Astrocyte (in vitro differentiated cells and primary cell): ENCODE measurements at places on chromosomes 2 and 18. TPM values are rescaled to one million over a fixed set of nuclear protein-coding genes. Genes with fewer than 3 reads are reported as not detected.

The POMC gene
- not detected in 2 replicates for total RNA-seq

The TSPYL6 gene
- not detected in 2 replicates for total RNA-seq

The DSC3 gene
- 5.2 and 5.6 TPM in 2 replicates for total RNA-seq

The VAMP8 gene
- 30.6 and 35.3 TPM in 2 replicates for total RNA-seq

The PPP1R1C gene
- 0.50 and 1.2 TPM in 2 replicates for total RNA-seq

The TLX2 gene
- not detected in 2 replicates for total RNA-seq

- no peak overlapping the region for H3K27ac ChIP-seq
- no peak for DNase-seq
- H3K4me3 ChIP-seq, result no peak overlapping the region
- H3K4me1 ChIP-seq, result peaks cover 7% of the 10 kb centered on the region
- no peaks in the 10 kb centered on the region for H3K27me3 ChIP-seq
These were observed 27.6 kb downstream of the RNU4ATAC start for GRCh38 chr2:121558329-121558728.

- no peak overlapping the region for H3K4me3 ChIP-seq
- no peaks in the 10 kb centered on the region for H3K4me1 ChIP-seq
- peak; percentile 10 for DNase-seq
- no peak overlapping the region for H3K27ac ChIP-seq
These were observed 39.0 kb downstream of the TBC1D8 start for GRCh38 chr2:101111917-101112771.

DNA sequence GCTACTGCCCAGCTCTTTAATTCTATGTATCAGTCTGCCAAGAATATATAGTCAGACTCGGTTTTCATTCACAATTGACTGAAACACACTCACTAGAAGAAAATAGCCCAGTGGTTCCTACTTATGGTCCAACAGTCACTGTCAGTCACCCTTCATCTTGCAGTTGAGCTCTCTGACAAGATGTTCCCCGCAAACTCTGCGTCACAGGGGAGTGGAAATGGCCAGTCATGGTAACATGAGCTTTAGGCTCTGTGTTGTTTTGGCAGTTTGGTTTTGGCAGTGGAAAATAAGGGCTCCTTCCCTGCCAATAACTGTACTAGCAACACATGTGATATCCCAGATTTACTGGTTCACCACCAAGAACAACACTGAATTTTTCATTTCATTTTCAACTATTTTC is 122.5 kb downstream of the PRPF40A start:
- DNase-seq, result no peak
- H3K4me1 ChIP-seq, result no peaks in the 10 kb centered on the region
- no peak overlapping the region for H3K27ac ChIP-seq
- no peak overlapping the region for H3K4me3 ChIP-seq

DNA sequence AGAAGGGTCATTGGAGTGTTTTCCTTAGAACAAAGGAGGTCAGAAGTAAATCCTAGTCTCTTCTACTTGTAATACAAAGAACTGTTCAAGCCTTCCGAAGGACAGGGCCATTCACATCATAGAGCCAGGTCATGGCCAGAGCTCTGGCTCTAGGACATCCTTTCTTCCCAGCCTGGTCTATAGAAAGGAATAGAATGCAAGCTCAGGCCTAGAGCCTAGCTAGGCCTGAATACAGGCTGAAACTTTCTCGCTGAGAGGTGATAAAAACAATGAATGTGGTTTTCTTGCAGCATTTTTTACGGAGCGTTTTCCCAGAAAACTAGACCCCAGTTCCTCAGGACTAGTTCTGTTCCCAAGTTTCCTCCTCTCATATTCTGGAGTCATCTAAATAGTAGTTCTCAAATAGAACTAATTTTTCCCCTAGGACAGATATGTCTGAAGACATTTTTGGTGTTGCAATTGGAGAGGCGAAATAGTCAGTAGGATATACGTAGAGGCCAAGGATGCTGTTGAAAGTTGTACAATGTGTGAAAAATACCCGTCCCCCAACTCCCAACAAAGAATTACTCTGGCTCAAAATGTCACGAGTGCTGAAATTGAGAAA is 6.8 kb downstream of the UGT1A6 start:
- H3K4me3 ChIP-seq, result no peak overlapping the region
- H3K4me1 ChIP-seq, result no peaks in the 10 kb centered on the region
- no peaks in the 10 kb centered on the region for H3K27me3 ChIP-seq
- H3K36me3 ChIP-seq, result no peaks in the 10 kb centered on the region
- DNase-seq, result no peak

GRCh38 chr2:132473174-132473883 is 56.7 kb downstream of the GPR39 start:
- no peaks in the 10 kb centered on the region for H3K4me1 ChIP-seq
- H3K4me3 ChIP-seq, result no peak overlapping the region
- H3K27me3 ChIP-seq, result no peaks in the 10 kb centered on the region
- H3K27ac ChIP-seq, result no peak overlapping the region
- H3K36me3 ChIP-seq, result no peaks in the 10 kb centered on the region

DNA sequence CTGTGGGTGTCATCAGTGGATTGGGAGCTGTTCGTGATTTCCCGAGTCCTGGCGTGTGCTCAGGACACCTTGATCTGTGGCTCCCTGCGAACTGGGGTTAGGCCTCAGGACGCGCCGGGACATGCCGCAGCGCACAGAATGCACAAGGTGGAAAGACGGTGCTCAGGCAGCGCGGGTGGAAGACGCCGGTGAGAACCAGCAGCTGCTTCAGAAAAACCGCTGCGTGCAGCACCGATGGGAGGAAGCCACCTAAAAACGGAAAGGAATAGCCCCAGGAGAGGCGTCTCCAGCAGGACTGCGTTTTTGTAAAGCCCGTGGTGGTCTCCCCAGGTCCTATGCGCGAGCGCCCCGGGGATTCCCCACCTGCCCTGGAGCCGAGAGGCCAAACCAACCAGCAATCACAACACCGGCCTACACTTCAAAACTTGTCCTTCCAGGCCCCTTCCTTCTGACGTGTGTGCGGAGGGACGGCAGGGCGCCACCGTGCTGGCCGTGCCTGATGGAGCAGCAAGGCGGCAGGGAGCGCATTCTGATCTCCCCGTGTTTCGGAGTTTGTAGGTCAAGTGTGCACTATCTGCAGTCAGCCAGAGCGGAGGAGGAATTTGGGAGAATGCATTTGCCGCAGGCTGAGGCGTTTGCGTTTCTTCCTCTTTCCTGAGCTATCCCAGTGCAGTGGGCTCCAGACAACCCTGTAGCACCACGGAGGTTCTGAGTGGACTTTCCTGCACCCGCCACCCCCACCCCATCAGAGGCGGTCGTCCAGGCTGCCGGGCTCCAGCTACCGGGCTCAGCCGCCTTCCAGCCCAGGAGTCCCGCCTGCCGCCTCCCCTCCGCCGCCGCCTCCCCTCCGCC is 32.2 kb downstream of the RTP5 start:
- peaks cover 3% of the 10 kb centered on the region for H3K4me1 ChIP-seq
- no peak overlapping the region for H3K27ac ChIP-seq
- peaks cover 7% of the 10 kb centered on the region for H3K27me3 ChIP-seq
- H3K4me3 ChIP-seq, result no peak overlapping the region

- H3K27me3 ChIP-seq, result peaks cover 2% of the 10 kb centered on the region
- no peaks in the 10 kb centered on the region for H3K4me1 ChIP-seq
- no peaks in the 10 kb centered on the region for H3K36me3 ChIP-seq
- no peak overlapping the region for H3K4me3 ChIP-seq
These were observed 33.4 kb upstream of the SKA1 start for GRCh38 chr18:50341443-50341842.

DNA sequence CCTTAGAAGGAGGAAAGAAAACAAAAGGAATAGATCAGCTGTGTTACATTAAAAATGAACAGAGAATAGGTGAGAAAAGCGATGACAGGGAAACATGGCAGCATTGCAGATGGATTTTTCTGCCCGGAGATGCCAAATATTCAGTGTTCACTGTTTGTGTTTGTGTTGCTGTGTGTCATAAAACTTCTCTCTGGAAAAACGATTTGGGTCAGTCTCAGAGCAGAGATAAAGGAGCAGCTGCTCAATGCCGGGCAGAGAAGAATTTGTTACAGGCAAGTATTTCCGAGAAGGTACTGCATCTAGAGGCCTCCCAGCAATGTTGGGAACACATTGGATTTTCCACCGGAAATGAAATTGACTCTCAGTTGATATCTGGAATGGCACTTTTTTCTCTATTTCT is 156.4 kb upstream of the KLHL14 start:
- H3K27ac ChIP-seq, result no peak overlapping the region
- no peaks in the 10 kb centered on the region for H3K4me1 ChIP-seq
- H3K27me3 ChIP-seq, result no peaks in the 10 kb centered on the region

DNA sequence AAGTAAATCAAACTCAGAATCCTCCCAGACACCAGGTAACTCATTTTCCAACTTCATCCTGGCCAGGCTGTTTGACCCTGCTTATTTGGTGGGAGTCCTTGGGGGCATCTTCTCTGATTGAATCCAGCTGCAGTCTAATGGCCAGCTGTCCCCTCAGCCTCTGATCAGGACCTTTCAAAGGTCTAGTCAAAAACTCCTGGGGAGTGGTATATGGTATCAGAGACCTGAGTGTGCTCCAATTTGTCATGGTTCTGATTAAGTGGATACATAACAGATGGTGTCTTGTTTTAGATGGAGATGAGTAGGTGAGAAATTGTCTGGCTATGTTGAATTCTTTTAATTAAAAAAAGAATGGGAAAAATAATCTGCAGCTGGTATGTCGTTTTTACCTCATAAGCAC is 842.6 kb upstream of the ACVR2A start:
- no peak overlapping the region for H3K4me3 ChIP-seq
- H3K4me1 ChIP-seq, result no peaks in the 10 kb centered on the region
- DNase-seq, result no peak
- H3K27ac ChIP-seq, result no peak overlapping the region
- no peaks in the 10 kb centered on the region for H3K36me3 ChIP-seq

- H3K4me3 ChIP-seq, result no peak overlapping the region
- H3K4me1 ChIP-seq, result no peaks in the 10 kb centered on the region
- H3K27me3 ChIP-seq, result no peaks in the 10 kb centered on the region
- DNase-seq, result no peak
- no peaks in the 10 kb centered on the region for H3K36me3 ChIP-seq
These were observed 94.4 kb downstream of the TAF4B start for GRCh38 chr18:26320686-26321085.

GRCh38 chr18:12515550-12515949 is 107.8 kb downstream of the PRELID3A start:
- DNase-seq, result no peak
- H3K4me3 ChIP-seq, result no peak overlapping the region
- no peak overlapping the region for H3K27ac ChIP-seq
- no peaks in the 10 kb centered on the region for H3K36me3 ChIP-seq
- no peaks in the 10 kb centered on the region for H3K4me1 ChIP-seq
- no peaks in the 10 kb centered on the region for H3K27me3 ChIP-seq

DNA sequence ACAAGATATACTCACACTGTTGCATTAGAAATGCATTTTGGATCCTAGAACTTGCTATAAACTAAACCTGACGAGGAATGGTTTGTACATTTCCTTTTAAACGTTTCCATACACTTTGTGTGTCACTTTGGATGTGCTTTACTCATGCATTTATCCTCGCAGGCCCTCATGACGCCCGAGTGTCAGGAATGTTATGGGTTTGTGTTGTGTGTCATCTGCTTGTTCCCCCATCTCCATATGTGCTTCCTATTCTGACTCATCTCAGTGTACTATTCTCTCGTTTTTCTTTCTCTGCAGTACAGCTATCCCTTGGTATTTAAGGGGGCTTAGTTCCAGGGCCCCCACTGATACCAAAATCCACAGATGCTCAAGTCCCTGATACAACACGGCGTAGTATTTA is 121.5 kb upstream of the RASGRP3 start:
- peak; percentile 78 for DNase-seq
- no peak overlapping the region for H3K4me3 ChIP-seq
- H3K27me3 ChIP-seq, result no peaks in the 10 kb centered on the region
- H3K27ac ChIP-seq, result peak overlapping the region; percentile 67
- H3K36me3 ChIP-seq, result peaks cover 14% of the 10 kb centered on the region

DNA sequence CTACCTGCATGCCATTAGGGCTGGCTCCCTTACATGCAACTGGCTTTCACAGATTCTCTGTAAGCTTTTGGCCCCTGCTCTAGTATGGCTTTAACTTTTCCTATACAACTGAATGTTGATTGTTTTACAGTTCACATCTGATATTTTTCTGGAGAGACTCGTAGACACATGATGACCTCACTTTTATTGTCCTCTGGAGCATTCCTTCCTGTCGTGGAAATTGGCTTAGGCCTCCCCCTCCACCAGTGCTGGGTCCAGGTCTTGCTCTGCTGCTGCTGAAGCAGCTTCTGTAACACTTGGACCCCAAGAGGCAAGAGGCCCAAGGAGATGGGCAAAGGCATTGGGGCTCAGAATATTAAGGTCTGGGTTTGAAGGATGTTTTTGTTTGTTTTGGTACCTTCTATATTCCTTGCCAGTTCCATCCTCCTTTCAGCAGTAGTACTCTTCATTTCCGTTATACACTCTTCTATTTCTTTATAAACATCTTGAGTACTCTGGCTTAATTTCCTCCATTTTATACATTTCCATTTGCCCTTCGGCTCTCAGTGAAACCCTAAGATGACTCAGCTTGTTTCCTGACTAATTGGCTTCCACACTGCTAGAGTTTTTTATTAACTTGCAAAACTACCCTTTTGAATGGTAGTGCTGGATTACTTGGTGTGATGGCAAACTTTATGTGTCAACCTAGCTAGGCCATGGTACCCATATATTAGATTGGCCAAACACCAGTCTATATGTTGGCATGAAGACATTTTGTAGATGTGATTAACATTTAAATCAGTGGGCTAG is 219.8 kb downstream of the CDCA7 start:
- H3K27me3 ChIP-seq, result no peaks in the 10 kb centered on the region
- H3K4me1 ChIP-seq, result peaks cover 5% of the 10 kb centered on the region
- H3K36me3 ChIP-seq, result no peaks in the 10 kb centered on the region
- no peak overlapping the region for H3K4me3 ChIP-seq

DNA sequence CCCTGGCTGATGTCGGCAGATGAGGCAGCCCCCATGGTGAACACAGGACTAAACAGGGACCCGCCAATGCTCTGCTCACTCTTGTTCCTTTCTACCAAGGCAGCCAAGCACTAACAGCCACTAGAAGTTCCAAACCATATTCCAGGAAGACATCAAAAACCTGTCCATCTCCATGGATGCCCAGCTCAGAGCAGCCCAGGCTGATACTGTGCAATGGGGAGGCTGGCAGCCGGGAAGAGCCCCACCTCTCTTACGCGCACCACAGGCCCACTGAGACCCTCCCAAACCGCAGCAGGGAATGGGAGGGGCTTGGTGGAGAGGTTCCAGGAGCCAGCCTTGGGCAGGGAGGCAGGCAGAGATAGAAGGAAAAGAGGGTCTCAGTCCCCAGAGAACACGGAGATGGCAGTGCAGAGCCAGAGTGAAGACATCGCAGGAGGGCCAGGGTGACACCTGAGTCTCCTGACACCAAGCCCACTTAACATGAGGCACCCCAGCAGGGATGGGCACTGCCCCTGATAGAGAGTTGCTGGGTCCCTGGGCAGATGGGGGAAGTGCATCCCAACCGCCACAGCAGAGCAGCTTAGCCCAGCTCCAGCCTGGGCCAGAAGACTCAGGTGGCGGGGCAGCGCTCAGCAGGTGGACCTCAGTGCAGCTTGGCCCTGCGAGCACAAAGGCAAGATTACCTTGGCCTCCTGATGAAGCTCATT is 3.4 kb downstream of the HS6ST1 start:
- H3K36me3 ChIP-seq, result no peaks in the 10 kb centered on the region
- no peak overlapping the region for H3K27ac ChIP-seq
- H3K4me3 ChIP-seq, result no peak overlapping the region
